Cardiac muscle cell (in vitro differentiated cells and primary cell): ENCODE measurements at places on chromosomes 7 and 10. TPM values are rescaled to one million over a fixed set of nuclear protein-coding genes. Genes with fewer than 3 reads are reported as not detected.

DNA sequence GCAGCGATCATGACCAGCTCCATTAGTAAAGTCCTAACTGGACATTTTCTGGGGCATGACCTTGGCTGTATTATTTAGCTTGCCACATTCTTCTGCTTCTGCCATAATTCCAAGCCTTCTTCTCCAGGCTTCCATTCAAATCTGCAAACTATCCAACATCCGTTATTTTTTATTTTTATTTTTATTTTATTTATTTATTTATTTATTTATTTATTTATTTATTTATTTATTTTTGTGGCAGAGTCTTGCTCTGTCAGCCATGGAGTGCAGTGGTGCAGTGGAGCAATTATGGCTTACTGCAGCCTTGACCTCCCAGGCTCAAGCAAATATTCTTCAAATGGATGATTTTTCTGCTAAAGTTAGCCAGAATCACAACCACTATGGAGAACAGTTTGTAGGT is 187.2 kb upstream of the CDK1 start:
- no peak for DNase-seq
- H3K36me3 ChIP-seq, result no peaks in the 10 kb centered on the region
- no peak overlapping the region for H3K27ac ChIP-seq
- H3K27me3 ChIP-seq, result no peaks in the 10 kb centered on the region

AGBL3 gene
- 1.4 and 1.7 TPM in 2 replicates for total RNA-seq

TDRD1 gene
- total RNA-seq, result not detected in 2 replicates

MRLN gene
- total RNA-seq, result not detected in 2 replicates

KIF11 gene
- 4.5 and 19.9 TPM in 2 replicates for total RNA-seq
